ENCODE measurements at places on chromosomes 7 and 10.

DNA sequence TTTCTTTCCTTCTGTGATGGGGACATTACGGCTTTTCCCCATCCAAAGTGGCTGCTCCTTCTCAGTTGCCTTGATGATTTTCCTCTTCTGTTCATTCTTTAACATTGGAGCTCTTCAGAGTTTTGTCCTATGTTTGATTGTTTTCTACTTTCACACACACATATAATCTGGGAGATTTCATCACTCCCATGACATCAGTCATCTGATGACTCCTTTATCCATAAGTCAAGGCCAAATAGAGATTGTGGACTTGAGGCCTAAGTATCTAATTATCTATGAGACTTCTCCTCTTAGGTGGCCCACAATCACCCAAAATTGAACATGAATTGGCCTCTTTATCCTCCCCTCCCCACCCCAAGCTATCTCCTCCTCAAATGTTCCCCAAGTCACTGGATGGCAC lies 5.3 kb upstream of the COL1A2 start:
- DNase-seq, result no peak
- peaks cover 8% of the 10 kb centered on the region for H3K27me3 ChIP-seq
- no peaks in the 10 kb centered on the region for H3K36me3 ChIP-seq
- H3K27ac ChIP-seq, result no peak overlapping the region
- peaks cover 17% of the 10 kb centered on the region for H3K4me1 ChIP-seq

DNA sequence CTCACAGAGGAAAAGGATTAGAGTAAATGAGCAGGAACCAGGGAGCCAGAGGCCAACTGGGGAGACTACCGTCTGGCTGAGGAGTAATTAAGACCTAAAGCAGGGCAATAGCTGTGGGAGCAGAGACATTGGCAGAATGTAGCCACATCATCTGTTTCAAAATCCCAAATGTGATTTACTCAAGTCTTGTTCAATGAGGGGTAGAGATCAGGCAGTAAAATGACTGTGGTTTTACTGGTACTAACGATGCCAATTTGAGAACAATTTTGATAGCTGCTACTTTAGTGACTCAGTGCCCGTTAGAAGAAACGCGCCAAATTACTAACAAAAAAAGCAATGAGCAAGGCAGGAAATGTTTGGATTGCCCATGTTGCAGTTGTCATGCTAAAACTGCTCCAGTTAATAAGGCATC lies 12.7 kb upstream of the MIOS start:
- DNase-seq, result no peak
- H3K27ac ChIP-seq, result no peak overlapping the region
- H3K27me3 ChIP-seq, result no peaks in the 10 kb centered on the region
- H3K4me3 ChIP-seq, result no peak overlapping the region
- H3K36me3 ChIP-seq, result peaks cover 13% of the 10 kb centered on the region

GRCh38 chr7:112228632-112229031 lies 22.1 kb downstream of the ZNF277 start:
- no peaks in the 10 kb centered on the region for H3K4me1 ChIP-seq
- DNase-seq, result no peak
- H3K36me3 ChIP-seq, result peaks cover 5% of the 10 kb centered on the region

DNA sequence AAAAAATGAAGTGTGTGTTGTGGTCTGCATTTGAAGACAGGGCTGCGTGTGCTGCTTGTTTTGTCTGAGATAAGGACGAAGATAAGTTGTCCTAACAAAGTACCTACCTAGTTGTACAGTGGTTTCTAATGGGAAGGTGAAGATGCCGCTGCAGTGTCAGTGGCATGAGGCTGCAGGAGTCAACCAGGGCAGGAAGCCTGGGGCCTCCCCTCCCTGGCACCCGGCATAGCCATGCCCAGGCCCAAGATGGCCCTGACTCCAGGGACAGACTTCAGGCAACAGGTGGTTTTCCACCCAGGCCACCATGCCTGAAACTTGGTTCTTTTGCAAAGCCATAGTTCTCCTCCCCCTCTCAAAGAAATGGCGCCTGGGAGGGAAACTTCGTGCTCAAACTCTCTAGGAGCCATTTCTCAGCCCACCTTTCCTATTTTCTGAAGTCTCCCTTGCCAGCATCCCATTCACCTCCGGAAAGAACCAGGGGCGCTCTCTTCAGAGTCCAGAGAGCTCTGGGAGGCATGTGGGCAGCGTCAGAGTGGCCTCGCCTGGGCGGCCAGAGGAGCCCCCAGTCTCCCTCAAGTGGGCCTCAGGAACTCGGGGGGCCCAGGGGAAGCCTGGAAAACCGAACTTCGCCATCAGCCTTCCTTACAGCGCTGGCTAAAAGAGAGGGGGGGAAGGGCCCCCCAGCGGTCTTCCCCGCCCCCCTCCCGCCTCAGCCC lies 2.1 kb upstream of the KAT6B start:
- peaks cover 4% of the 10 kb centered on the region for H3K36me3 ChIP-seq
- peak overlapping the region; percentile 84 for H3K4me3 ChIP-seq
- DNase-seq, result peak; percentile 52
- H3K27me3 ChIP-seq, result no peaks in the 10 kb centered on the region
- peak overlapping the region; percentile 85 for H3K27ac ChIP-seq
